ENCODE measurements at places on chromosomes 4 and X.

GRCh38 chr4:2393353-2394270 is 24.8 kb downstream of the ZFYVE28 start:
- DNase-seq, result no peak

DNA sequence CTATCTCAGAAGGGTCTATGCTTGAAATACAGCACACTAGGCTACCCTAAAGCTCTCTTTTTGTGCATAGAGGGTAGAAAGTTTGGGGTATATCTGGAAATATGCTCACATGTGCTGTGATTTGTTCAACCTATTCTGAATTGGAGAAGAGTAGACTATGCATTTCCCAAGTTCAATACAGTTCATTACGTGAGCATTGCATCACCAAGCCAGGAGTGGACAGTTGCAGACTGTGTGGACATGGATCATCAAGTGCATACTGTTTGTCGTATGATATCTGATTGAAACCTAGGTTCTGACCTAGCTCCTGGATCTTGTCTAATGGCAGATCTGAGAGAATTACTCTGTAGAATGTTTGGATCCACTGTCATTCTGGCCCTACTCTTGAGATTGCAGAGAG is 161.1 kb downstream of the FRAS1 start:
- no peak for DNase-seq

GRCh38 chr4:188400451-188400850 is 261.2 kb downstream of the TRIML1 start:
- DNase-seq, result no peak

GRCh38 chrX:129786210-129786651 is 6.5 kb downstream of the SASH3 start:
- no peak for DNase-seq

DNA sequence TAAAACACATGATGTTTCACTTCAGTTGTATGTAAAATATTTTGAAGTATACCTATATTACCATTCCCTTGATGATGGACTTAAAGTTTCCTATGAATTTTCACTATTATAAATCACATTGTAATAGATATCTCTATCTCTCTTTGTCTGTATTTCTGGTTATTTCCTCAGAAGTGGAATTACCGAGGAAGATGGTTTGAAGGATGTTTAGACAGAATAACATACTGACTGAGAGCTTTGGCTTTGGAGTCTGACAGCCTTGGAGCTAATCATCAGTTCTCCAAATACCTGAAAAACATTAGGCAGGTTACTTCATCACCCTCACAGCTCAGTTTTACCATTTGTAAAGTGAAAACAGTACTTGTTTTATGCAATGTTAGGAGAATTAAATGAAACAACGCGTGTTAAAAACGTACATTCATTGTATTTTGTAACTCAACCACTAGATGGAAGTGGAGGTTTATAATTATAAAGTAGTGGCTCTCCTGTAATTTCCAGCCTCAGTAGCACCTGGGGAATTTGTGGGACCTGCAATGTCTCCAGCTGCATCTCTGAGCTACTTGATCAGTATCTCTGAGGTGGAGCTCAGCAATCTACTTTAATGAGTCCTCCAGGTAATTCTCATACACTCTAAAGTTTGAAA is 14.3 kb downstream of the JCHAIN start:
- DNase-seq, result no peak
